Esophagus muscularis mucosa (tissue), 4 donors: ENCODE measurements at places on chromosomes 4 and X.

- DNase-seq = no peak
Observed at GRCh38 chrX:13940671-13941070, 89.0 kb downstream of the GEMIN8 start.

DNA sequence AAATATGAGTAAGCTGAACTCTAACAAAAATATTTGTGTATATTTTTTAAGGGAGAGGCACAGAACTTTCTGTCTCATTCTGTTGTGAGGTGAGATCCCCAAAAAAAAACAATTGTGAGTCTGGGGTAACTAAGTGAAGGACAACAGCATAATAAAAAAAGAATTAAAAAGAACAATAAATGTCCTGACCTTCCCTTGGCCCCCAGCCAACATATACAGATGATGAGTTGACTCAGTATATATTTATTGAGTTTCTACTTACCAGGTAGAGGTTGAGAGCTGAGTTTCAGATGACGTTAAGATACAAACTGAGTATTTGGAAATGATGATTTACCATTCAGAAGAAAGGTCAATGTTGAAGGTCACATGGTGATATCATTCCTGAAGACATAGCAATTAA is 239.5 kb downstream of the KCNIP4 start:
- DNase-seq = no peak

GRCh38 chrX:108332281-108332680 is 105.9 kb downstream of the COL4A6 start:
- no peak for DNase-seq

GRCh38 chr4:141229408-141230101 is 8.9 kb downstream of the ZNF330 start:
- no peak for DNase-seq

GRCh38 chr4:76791479-76791878 is 106.5 kb downstream of the SOWAHB start:
- DNase-seq = no peak

GRCh38 chrX:31580726-31581125 is 508.9 kb upstream of the FTHL17 start:
- DNase-seq = no peak

DNA sequence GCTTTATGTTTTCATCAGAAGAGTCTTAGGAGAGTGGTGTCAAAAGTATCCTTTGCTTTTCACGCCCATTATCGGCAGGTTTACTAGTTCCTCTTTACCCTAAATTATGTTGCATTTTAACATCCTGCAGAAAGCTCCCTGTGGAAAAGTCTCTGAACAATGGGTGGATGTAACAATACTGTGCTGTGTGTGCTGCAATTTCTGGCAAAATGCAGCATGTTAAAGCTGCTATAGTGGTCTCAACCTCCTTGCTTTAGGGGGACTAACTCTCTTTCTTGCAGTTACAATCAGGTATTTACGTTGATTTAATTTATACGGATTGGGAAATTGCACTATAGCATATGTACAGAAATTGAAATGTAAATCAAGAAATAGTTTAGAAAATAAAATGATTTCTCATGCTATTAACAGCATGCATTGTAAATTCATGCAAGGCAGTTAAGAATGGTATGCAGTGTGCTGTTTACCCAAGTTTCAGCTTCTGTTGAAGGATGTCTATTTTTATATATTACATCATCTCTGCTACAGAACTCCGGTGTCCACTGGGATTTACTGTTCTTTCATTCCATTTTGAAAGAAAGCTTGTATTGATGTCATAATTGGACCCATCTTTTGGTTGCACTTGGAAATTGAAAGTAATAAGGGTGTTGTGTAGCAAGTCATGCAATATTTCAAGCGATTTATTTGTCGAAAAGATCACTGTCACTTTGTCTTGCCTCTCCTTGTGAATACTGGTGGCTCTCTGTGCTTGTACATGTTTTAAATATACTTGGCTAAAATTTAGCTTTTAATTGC is 145.7 kb downstream of the RAPGEF2 start:
- no peak for DNase-seq

DNA sequence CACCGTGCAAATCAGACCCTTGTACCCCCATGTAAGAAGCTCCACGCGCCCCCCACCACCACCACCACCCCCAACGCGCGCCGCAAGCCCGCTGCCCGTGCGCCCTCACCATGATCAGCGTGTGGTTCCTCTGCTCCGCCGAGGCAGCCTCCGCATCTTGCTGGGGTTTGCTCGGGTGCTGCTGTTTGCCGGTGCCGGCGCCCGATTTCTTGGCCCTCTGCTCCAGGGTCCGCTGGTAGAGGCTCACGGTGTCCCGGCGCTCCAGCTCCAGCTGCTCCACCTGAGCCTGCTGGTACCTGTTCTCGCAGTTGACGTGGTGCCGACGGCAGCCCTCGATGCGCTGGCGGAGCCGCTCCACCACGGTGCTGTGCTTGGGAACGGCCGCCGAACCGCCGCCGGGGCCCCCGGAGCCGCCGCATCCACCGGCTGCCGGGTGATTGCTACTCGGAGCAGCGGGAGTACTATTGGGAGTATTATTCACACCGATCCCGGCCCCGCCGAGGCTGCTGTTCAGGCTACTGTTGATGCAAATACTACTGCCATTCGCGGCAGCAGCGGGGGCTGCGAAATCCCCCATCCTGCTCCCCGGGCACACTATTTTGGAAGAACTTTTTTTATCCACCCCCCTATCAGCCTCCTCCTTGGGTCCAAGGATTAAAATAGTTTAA is 1.1 kb downstream of the MAML3 start:
- peak; percentile 94 for DNase-seq

DNA sequence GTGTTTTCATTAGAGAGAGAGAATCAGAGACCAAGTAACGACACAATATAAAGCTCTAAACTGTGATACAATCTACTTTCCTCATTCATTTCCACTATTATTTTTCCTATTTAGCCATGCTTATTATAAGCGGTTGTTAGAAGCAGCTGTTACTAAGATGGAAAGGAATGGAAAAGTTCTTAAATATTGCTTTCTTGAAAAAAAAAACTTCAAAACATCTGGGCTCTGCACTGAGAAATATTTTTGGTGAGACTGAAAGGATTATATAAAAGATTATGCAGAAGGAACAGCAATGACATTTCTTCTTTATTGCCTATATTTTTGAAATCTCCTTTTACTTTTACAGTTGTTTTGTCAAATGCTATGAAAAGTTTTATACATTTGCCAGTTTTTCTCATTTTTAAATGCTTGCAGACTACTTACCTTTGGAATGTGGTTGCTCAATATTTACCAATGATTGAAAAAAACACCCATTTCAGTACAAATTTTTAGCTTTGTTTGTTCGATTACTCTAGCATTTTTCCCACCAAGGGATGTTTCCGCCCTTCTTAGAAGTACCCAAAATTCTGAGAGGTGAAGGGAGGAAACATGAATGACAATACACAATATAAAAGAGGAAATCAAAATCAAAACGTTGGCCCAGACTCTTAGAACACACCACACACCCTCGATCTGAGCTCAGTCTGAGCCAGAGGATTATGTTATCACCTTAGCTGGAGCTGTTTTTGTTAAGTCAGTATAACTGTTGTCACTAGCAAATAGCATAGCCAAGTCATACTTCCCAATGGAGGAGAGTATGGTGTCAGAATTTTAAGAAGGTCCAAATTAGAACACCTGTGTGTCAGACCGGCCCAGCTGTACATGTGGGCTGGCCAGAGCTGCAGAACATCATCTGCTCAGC is 18.4 kb downstream of the DKK2 start:
- DNase-seq = no peak

DNA sequence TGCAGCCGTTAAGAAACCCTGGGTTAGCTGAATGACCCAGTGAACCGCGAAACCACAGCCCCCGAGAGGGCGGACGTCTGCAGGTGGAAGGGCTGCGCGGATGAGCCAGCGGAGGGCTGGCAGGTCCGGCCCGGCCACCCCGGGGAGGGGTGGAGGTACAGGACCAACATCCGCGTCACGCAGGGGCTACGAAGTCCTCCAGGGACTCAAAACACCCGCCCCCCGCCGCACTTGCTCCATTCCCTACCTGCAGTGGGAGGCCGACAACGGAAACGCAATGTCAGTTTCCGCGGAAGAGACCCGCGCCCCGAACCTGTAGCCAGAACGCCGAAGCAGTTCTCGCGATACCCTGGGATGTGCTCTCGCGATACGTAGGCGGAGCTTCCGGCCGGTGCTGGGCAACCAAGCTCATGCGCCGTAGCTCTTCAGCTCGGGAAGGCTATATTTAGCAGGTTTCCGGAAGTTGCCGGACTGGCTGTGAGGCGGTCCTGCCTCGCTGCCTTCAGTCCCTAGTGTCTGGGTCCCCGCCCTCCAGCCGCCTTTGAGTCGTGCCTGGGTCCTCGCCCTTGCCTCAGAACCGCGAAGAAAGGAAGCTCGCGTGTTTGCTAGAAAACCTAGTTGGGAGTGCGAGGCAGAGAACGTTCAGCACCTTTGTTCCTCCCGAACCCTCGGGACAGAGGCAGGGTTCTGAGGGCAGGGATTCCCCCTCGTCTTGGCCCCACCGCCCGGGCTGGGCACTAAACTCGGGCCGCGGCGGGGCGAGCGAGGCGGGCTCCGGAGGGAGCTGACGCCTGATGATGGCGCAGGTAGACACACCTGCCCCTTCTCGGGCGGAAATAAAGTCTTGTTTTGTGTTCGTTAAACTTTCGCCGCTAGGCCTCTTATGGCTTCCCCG is at the start of the genes OFD1 and TRAPPC2:
Gene OFD1 (plus strand): TSS at position 471 of the 895 bp plus-strand sequence. CDS start 324 bp downstream, at position 795.
Gene TRAPPC2 (minus strand): TSS at position 343 of the 895 bp plus-strand sequence. CDS start 14,657 bp downstream, outside the sequence.
- peak; percentile 95 for DNase-seq

- no peak for DNase-seq
Observed at GRCh38 chrX:146906166-146906565, 91.6 kb upstream of the CXorf51A start.

DNA sequence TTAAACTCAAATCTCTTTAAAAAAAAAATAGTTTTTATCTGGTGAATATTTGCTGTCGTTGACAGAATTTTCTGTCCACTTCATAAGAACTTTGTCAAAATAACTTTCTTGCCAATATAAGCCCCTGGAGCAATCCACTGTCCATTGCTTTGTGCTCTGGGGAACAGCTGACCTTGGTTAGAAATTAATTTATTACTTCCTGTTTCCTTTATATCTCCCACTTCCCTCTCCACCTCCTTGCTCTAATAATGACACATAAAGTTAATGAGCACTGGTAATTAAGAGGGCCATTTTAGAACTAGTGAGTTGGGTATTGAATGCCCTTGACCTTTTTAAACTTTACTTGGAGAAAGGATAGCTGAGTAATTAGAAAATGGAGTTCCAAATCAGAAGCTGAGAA is 151.3 kb upstream of the LEF1 start:
- no peak for DNase-seq

GRCh38 chr4:168632301-168632725 is 135.5 kb downstream of the PALLD start:
- no peak for DNase-seq

DNA sequence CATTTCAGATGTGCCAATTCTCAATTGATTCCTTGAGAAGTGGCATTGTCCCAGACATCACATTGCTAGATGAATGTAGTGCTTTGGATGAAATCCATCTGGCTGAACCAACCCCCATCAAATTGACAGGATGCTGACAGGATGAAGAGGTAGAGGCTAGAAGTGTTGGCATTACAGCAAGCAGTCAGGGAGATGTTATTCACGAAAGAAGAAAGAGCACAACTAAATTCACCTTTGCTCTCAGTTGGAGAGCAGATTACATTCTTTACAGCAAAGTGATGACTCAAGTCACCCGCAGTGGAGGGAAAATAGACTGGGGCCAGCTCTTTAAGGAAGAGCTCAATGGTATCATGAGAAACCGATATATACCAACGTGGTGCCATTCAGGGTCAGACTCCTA is 259.6 kb downstream of the C4orf33 start:
- no peak for DNase-seq

DNA sequence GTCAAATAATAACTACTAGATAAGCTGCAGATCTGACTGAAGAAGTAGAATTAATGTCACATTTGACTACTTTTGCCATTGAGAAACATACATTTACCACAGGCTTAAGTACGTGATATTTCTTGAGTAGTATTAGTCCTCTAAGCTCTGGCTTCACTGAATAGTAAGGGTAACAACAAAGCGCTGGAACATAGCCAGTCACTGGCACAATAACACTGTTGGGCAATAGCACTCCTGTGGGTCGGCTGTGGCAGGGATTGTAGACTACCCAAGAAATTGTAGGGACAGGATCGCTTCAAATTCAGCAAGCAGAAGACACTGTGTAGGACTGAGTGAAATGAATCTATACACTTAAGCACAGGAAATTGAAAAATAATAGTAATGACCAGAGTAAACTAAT is 27.1 kb upstream of the IL15 start:
- no peak for DNase-seq

GRCh38 chr4:109939190-109939589 is 26.5 kb downstream of the EGF start:
- no peak for DNase-seq

GRCh38 chr4:20195071-20195885 is 56.4 kb upstream of the SLIT2 start:
- no peak for DNase-seq

- DNase-seq = no peak
Observed at GRCh38 chrX:96481831-96482230, 202.8 kb upstream of the DIAPH2 start.

- no peak for DNase-seq
Observed at GRCh38 chrX:3384327-3384726, 37.9 kb upstream of the MXRA5 start.

DNA sequence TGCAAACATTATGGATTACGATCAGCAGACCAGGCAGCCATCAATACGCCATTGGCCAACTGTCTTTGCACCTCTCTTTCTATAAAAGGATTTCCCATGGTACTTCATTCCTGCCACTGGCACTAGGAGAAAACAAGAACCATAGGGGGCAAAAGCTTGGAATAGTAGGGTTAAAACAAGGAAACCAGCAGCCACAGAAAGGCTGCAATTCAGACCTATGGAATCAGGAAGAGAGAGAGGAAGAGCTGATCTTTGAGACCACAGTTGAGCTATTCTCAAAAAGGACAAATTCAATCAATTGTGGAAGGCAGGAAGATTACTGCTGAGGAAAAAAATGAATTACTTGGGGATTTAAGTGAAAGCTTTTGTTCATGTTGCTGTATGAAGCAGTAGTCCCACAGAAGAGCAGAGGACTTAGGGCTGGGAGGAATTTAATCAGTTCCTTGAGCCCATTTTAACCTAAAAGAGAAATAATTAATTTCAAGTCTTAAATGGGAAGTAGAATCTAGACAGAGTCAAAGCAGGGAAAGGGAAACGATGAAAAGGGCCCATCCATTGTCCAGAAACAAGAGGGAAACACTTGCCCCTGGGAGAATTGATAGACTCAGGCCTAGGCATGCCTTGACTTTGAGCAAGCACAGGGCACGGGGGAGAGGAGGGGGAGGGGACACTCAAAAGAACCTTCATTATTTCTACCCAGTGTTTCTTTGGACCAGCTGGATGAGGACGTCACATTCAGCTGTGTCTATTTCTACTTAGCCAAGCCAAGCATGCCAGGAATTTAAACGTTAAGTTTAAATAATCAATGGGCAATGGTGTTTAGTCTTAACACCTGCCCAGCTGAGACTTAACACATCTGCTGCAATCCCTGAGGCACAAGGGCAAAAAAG is 50.7 kb downstream of the SCD5 start:
- DNase-seq = no peak

GRCh38 chr4:125045311-125045710 is 269.4 kb upstream of the FAT4 start:
- no peak for DNase-seq

- DNase-seq = no peak
Observed at GRCh38 chrX:48937054-48937907, 18.5 kb upstream of the PIM2 start.
